Activated naive CD4-positive, alpha-beta T cell (primary cell): ENCODE measurements at places on chromosomes 7 and 10.

DNA sequence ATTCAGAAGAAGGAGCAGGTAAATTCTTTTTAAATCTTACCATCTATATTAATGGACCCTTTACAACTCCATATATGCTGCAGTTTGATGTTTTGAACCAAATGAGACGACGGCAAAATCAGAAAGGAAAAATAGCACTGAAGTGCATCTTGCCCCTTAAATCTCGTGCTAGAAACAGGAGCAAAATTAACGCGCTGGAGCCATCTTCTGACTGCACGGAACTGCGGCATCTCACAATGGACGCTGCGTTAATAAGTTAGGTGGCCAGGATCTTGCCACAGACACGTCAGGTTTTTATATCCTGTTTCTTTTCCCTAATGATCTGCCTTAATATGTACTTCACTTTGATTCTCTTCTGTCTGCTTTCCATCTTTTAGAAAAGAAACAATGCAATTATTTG, 354.5 kb downstream of the TFEC start:
- no peak for DNase-seq

GRCh38 chr10:45487735-45488134, 113.7 kb downstream of the ALOX5 start:
- no peak for DNase-seq

- DNase-seq: no peak
Observed at GRCh38 chr10:112189465-112189864, 5.9 kb upstream of the GPAM start.

- no peak for DNase-seq
Observed at GRCh38 chr7:118755067-118755625, 530.6 kb downstream of the ANKRD7 start.

DNA sequence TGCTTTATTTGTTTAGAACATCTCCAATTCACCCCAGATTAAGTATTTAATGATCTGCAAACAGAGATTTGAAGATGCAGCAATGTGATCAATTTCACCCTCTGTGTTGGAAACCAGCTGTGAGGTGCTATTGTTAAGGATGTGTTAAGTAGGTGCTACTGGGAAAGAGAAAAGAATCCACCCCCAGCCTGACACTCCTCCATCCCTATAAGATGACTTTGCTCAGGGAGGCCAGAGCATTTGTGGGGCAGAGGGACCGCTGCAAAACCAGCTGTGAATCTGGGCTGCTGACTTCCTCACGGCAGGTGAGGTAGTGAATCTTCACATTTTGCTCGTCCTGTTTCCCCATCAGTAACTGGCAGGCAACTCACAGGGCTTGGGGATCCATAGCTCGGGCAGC, 297.5 kb downstream of the GFRA1 start:
- DNase-seq: no peak

DNA sequence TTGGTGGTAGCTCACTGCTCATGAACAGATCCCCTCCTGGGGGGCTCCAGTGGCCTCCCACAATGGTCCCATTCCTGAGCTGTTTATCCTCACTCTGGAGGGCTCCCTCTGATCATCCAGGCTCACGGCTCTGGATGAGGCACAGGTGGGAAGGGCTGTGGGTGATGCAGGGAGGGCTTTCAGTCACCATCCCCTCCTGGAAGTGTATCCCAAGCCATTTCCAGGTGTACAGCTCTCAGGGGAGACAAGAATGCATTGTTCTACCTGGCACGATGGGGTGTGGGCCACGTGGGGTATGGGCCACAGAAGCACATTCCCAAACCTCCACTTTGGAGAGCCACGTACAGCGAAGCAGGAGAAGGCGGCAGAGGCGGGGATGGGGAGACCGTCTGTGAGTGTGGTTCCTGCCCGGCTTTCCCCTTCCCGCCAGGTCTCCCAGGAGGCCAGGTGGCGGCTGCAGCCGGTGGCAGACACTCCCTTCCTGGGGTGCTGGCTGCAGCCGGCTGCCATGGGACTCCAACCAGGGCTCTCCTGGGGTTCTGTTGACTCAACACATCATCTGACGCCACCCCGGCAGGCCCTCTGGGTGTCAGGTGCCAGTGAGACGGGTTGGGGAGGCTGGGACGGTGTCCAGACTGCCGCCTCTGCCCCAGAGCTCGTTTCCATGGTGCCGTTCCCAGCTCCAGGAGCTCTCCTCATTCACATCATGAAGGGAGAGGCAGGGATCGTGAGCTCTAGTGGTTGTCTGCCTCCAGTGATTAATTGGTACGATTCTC, 169.7 kb upstream of the RHEB start:
- DNase-seq: no peak

GRCh38 chr10:24415455-24416125, 206.7 kb downstream of the KIAA1217 start:
- no peak for DNase-seq

GRCh38 chr7:127908430-127909258, 122.6 kb downstream of the LRRC4 start:
- no peak for DNase-seq

DNA sequence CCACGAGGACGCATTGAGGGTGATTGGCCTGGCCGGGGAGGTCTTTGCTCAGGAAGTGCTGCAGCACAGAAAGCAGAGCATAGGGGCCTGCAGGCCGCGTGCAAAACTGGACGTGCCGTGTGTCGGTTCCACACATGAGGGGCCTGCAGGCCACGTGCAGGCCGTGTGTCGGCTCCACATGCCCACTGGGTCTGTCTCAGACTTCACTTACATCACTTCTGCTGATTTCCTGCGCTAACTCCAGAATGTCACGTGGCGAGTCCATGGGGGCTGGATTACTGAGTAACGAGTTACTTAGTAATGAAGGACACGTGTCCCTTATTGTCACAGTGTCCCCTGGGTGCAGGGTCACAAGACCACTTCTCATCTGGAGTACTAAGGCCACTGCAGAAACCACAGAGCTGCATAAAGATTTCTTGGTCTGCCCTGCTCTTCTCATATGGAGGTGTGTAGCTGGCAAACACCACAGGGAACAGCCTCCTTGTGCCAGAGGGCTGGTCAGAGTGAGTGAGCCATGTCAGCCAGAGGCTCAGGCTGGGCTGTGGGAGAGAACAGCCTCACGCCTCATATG, 60.8 kb downstream of the GDI2 start:
- DNase-seq: no peak

DNA sequence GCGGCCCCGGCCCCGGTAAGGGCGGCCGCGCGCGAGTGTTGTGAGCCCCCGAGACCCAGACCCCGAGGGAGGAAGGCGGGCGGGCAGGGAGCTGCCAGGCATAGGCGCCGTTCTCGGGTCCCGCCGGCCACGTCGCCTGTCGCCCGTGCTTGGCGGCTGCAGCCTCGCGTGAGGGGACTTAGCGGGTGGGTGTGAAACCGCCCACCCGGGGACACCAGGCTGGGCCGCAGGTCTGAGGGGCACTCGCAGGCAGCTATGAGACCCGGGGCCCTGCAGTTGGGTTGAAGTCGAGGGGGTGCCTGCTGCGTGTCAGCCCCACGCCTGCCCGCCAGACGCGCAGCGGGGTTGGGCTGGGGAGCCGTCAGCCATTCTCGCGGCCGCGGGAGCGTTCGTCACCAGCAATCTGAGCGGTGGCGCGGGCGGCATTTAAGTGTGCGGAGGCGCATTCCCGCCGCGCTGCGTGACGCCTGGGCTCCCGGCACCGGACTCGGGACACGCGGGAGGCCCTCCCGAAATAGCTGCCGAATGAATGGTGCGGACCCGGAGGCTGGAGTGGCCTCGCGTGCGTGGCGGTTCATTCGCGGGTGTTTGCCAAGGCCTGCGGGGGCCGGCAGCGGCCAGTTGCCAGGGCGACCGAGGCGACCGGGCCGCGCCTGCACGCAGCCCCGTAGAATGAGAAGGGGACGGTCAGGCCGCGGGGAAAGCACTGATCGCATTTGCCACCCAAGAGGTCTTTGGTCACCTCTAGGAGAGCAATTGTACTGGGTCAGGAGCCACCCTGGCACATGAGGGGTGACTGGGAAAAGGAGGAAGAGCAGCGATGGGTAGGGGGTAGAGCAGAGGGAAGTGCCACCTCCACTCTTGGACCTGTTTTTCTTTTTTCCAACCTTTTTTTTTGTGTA, 750 bp downstream of the ZNF398 start:
- DNase-seq: peak; percentile 37

GRCh38 chr10:21135023-21135931, 238.2 kb upstream of the NEBL start:
- DNase-seq: no peak

GRCh38 chr7:70165477-70166170, 567.3 kb downstream of the AUTS2 start:
- no peak for DNase-seq

- no peak for DNase-seq
Observed at GRCh38 chr10:114172216-114172615, 1.8 kb downstream of the CCDC186 start.

- peak; percentile 19 for DNase-seq
Observed at GRCh38 chr10:26860102-26860442, 686 bp downstream of the ABI1 start.

- no peak for DNase-seq
Observed at GRCh38 chr7:79452032-79452494, 1.4 kb downstream of the MAGI2 start.

GRCh38 chr7:130966246-130967009, 232.4 kb upstream of the KLF14 start:
- DNase-seq: no peak

- DNase-seq: no peak
Observed at GRCh38 chr7:93851536-93851935, 39.0 kb downstream of the TFPI2 start.
